ENCODE measurements at places on chromosomes 4 and X.

- no peak for DNase-seq
Observed at GRCh38 chrX:150405006-150405405, 41.9 kb downstream of the MAMLD1 start.

DNA sequence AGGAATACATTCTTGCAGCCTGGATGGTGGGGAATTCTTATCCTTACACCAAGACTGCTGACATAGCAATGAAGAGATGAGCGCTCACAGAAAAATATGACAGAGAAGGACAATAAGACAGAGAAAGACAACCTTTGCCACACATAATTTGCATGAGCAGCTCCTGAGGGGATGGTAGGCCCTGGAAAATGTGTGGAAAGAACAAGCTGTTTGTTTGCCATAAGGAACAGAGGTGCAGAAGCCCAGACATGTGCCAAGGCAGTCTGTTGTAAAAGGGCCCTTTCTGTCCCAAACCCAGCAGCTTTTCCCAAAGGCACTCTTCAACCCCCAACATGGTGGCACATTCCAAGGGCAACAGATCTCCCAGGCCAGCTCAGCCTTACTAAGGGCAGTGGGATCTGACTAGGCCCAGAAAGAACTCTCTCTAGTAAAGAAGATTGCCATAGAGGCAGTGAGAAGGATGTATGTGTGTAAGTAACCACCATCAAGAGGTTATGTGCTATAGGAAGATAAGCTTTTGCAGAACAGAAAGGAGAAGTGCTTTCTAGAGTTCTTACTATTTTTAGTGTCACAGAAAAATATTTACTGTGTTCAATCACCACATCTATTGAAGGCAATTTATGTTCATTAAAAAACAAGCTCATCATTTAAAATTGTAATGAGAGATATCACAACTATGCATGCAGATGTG, 287.0 kb upstream of the RASGEF1B start:
- no peak for DNase-seq

GRCh38 chr4:147791341-147791740, 59.5 kb downstream of the ARHGAP10 start:
- no peak for DNase-seq

- no peak for DNase-seq
Observed at GRCh38 chrX:143623657-143624056, 12.2 kb downstream of the SLITRK4 start.

GRCh38 chrX:8629871-8630270, 102.1 kb downstream of the ANOS1 start:
- DNase-seq, result no peak

- DNase-seq, result no peak
Observed at GRCh38 chrX:43644124-43644701, 11.9 kb upstream of the MAOA start.

DNA sequence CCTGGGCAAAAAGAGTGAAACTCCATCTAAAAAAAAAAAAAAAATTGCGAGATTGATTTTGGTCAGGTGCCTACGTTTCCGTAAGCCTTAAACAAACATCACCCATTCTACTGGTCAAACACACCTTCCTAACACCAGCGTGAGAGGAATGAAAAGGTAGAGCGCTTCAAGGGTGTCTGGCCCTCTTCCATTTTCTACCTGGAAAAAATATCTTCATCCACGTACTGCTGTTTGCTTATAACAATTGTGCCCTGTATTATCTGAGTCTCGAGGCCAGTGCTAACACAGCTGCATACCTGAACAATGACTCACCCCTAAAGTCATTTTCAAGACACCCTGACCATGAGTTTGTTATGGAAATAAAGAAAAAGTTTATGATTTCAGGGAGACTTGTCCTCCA, 13.9 kb downstream of the TMSB4X start:
- no peak for DNase-seq

DNA sequence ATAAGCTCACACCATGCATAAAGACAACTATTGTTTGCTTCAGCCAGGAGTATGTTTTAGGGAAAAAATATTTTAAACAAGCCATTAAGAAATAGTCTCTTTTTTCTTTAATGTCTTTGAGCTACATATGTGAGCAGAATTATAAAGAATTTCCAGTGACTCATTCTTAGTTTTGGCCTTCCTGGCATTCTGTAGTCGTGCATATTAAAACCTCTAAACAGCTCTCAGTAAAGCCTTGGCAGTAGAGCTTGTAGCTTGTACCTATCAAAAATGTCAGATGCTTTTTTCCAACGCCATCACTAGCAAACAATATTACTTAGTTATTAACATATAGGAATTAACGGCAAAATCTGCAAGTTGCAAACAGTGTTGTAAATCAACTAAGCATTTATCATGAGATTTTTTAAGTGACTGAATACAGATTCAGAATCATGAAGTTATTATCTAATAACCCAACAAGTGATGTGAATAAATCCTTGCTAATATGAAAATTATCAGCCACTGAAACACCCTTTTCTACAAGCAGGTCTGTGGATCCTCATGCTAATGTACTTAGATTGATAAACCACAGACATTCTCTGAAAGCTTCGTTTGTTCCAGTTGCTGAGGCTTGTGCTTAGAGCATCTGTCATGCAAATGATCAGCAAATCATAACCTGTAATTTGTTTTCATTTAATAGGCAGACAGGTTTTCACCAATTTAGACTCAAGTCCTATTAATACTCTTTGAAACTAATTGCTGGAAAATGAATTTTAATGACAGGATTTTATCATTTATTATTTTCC, 412.0 kb upstream of the ATOH1 start:
- DNase-seq, result no peak

- DNase-seq, result no peak
Observed at GRCh38 chr4:170414961-170415360, 325.2 kb upstream of the AADAT start.

DNA sequence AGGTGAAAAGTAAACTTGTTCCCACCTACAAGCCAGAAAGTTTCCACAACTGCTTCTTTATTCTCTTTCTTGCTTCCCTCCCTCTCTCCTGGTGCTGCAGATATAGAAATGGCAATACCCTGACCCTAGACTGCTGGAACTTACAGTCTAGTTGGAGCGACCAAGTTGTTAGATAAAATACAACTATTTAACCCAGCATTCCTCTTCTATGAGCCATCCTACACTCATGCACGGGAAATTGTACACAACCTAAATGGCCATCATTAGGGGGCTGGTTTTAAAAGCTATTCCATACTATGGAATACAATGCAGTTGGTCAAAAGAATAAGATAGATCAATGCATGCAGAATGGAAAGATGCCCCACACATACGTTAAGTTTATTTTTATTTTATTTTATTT, 41.1 kb downstream of the PJA1 start:
- DNase-seq, result no peak

- DNase-seq, result no peak
Observed at GRCh38 chrX:50967736-50968135, 57.2 kb downstream of the BMP15 start.

DNA sequence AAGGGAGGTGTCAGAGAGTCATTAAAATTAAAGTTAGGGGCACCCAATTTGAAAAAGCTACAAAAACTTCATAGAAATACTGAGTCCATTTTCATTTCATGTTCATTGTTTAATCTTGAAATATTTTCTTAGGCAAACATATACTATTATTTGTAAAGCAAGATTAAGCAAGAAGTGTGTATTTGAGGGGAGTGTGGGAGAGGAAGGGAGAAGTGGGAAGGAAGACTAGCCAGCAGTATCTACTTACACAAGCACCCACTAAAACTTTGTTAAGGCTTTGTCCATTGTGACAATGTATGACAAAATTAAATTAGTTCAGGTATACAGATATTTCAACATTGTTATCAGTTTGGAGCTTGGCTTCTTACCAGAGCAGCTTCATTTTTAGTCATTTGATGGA, 222.9 kb downstream of the ARHGAP24 start:
- DNase-seq, result no peak

DNA sequence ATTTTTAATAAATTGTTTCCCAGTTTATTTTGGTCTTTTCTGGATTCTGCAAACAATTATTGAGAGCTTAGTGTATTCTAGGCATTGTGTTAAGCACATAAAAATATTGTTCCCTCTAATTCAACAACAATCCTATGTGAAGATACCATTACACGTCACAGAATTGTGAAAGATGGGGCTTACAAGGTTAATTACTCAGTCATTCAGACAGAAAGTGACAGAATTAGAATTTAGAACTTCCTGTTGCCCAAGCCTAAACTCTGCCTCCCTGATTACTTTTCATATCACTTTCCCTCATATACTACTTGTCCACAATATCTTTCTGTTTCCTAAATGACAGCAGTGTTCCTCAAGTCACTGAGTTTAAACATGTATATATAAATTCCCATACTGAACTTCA, 186.7 kb upstream of the VEGFC start:
- DNase-seq, result no peak

GRCh38 chrX:104854790-104855340, 288.9 kb downstream of the IL1RAPL2 start:
- no peak for DNase-seq

- no peak for DNase-seq
Observed at GRCh38 chrX:2635342-2635741, 55.8 kb upstream of the CD99 start.

DNA sequence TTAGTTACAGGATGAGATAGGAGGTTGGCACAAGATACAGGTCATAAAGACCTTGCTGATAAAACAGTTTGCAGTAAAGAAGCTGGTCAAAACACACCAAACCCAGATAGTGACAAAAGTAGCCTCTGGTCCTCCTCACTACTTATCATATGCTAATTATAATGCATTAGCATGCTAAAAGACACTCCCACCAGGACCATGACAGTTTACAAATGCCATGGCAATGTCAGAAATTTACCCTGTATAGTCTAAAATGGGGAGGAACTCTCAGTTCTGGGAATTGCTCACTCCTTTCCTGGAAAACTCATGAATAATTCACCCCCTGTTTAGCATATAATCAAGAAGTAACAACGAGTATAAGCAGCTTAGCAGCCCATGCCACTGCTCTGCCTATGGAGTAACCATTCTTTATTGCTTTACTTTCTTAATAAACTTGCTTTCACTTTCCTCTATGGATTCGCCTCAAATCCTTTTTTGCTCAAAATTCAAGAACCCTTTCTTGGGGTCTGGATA, 1254.4 kb downstream of the PCDH7 start:
- no peak for DNase-seq

- DNase-seq, result no peak
Observed at GRCh38 chr4:164261831-164262230, 492.1 kb upstream of the SMIM31 start.

DNA sequence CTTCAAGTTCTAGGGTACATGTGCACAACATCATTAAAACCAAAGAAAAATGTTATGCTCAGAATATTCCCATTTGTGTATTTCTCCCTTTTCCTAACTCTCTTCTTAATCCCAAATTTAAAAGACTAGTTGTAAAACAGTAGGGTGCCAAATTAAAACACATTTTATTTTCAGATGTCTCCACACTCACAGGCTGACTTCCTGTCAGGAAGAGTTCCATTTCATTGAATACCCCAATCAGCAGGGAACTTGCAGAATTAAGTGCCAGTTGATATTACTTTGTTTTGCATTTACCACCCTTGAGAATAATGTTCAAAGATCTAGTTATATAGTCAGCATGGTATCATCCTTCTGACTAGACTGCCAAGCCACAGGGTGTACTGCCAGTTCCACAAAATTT, 207.9 kb downstream of the MAB21L2 start:
- no peak for DNase-seq

GRCh38 chr4:56211202-56211601, 176.1 kb downstream of the AASDH start:
- DNase-seq, result no peak

DNA sequence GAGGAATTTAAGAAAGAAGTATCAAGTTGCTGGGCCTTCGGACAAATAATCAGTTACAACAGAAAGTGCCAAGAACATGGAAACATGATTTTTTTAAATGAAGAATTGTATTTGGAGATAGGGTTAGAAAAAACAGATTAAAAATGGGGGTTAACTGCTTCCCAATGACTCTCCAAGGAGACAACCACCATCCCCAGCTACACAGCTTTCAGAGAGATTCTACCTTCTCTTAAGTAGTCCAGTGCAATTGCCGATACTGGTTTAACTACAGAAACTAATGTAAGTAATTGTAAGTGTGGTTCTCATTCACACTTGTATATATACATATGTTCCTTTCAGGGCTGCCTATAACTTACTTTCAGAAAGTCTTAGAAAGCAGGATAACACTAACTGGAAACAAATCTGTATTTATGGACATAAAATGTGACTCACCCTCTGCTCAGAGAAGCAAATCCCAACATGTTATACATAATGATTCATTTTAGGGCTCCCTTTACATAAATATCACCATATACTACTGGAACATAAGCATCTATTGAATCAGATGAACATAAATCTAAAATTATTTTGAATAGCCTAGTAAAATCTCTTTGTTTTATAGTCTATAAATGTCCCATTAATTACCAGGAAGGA, 248.9 kb upstream of the UGT8 start:
- no peak for DNase-seq

DNA sequence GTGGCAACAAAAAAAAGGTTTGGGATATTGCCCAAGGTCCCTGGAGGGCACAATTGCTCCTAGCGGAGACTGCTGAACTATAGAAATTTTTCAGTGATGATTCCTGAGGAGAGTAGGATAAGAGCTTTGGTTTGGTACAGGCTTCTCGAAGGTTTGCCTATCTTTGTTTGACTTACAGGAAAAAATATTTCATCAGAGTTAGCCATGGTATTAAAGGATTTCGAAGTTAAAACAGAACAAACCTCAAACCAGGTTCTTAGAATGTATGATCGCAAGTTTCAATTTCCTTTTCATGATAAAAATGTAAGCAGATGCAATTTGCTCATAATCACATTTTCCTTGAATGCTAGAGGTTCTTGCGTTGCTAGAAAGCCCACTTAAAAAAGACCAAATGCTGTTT, 1.7 kb downstream of the EGFL6 start:
- no peak for DNase-seq

GRCh38 chr4:98771959-98772632, 113.7 kb upstream of the TSPAN5 start:
- DNase-seq, result no peak

- DNase-seq, result no peak
Observed at GRCh38 chr4:78047366-78047765, 9.8 kb upstream of the FRAS1 start.

GRCh38 chr4:170089668-170090351, at the start of gene AADAT:
Gene AADAT (minus strand): TSS chr4:170089956. CDS start chr4:170089690, 266 bp downstream.
- no peak for DNase-seq

- DNase-seq, result no peak
Observed at GRCh38 chr4:60588556-60588955, 611.6 kb upstream of the ADGRL3 start.

- no peak for DNase-seq
Observed at GRCh38 chrX:44042751-44043150, 69.6 kb upstream of the NDP start.

- peak; percentile 47 for DNase-seq
Observed at GRCh38 chr4:7761720-7762119, 177.9 kb downstream of the AFAP1 start.

All from stimulated activated CD4-positive, alpha-beta T cell treated with anti-CD3 and anti-CD28 coated beads, Interleukin-12 subunit alpha, Interleukin-12 subunit beta, amount 100 ng/mL, for 4 hours (primary cell).